ENCODE measurements at places on chromosomes 6 and 20.

DNA sequence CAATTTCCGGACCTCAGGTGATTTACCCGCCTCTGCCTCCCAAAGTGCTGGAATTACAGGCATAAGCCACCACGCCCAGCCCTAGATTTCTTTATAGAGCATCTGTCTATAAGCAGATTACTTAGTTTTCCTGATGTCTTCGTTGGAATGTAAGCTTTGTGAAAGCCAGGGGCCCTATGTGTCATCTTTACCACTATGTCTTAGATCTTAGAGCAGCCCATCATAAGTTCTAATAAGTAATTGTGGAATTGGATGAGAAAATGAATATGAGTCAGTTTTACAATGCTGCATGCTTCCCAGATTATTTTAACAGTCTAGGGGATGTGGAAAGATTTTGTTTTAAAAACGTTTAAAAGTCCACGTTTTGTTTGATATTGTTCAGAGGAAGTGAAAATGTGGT is 9.1 kb upstream of the ZBTB2 start:
- DNase-seq = no peak

- DNase-seq = no peak
Observed at GRCh38 chr20:32004963-32005362, 5.3 kb upstream of the CCM2L start.

- DNase-seq = no peak
Observed at GRCh38 chr6:97437087-97437486, 154.1 kb upstream of the MMS22L start.

- no peak for DNase-seq
Observed at GRCh38 chr6:145096846-145097245, 638.5 kb downstream of the EPM2A start.

DNA sequence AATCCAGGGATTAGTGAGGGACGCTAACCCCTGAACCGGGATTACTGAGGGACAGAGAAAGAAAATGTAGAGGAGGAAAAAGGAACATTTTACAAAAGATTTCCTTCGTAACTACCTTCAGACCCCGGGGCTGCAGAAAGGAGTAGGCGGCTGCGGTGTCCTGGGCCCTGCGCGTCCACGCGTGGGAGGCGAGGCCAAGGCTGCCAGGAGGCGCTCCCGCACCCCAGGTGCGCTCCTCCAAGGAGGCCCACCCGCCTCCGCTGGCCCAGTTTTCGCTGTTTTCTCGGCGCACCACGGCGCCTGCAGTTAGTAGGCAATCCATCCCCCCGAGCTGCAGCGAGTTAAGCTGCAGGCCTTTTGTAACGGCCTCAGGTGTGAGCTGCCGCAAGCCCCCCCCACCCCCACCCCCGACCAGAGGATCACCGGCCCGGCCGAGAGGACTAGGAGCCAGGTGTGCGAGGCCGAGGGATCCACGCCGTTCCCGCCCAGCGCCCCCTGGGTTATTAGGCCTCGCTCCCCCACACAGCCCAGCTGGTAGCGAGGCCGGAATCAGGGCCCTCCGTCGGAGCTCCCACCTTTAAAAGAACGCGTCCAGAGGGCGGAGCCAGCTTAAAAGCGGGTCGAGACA is 380.3 kb upstream of the ARID1B start:
- DNase-seq = no peak
